Melanocyte of skin (primary cell): ENCODE measurements at places on chromosomes 3 and 15. TPM values are rescaled to one million over a fixed set of nuclear protein-coding genes. Genes with fewer than 3 reads are reported as not detected.

Gene SCAP
- 54.4 and 76.3 TPM in 2 replicates for total RNA-seq

Gene CAND2
- total RNA-seq = 1.7 and 2.2 TPM in 2 replicates

Gene AQP9
- 0.34 TPM in 1 of 2 replicates, not detected in the other for total RNA-seq

Gene MYO5C
- total RNA-seq = 0.33 and 1.1 TPM in 2 replicates

Gene KIF7
- 3.8 and 5.5 TPM in 2 replicates for total RNA-seq

Gene SYNPR
- 0.15 TPM in 1 of 2 replicates, not detected in the other for total RNA-seq

Gene LRRN1
- 1.7 and 2.5 TPM in 2 replicates for total RNA-seq

Gene GRK7
- not detected in 2 replicates for total RNA-seq

Gene CIAO2A
- total RNA-seq = 81.9 and 86.4 TPM in 2 replicates

Gene CCDC39
- not detected in 2 replicates for total RNA-seq
